ENCODE measurements at places on chromosomes 12 and 14.

- no peak overlapping the region for H3K4me3 ChIP-seq
- no peak overlapping the region for H3K27ac ChIP-seq
- H3K4me1 ChIP-seq = no peaks in the 10 kb centered on the region
- no peak for DNase-seq
- H3K27me3 ChIP-seq = peaks cover 9% of the 10 kb centered on the region
- no peaks in the 10 kb centered on the region for H3K36me3 ChIP-seq
Measured at GRCh38 chr12:46678426-46678825, 147.4 kb downstream of the SLC38A4 start.

GRCh38 chr12:48106681-48107613 lies 1.1 kb upstream of the SENP1 start:
- peak overlapping the region; percentile 99 for H3K27ac ChIP-seq
- peaks cover 24% of the 10 kb centered on the region for H3K4me1 ChIP-seq
- DNase-seq = no peak
- H3K27me3 ChIP-seq = no peaks in the 10 kb centered on the region
- peaks cover 11% of the 10 kb centered on the region for H3K36me3 ChIP-seq

- H3K27me3 ChIP-seq = peaks cover 32% of the 10 kb centered on the region
- no peak overlapping the region for H3K4me3 ChIP-seq
- H3K36me3 ChIP-seq = no peaks in the 10 kb centered on the region
- no peaks in the 10 kb centered on the region for H3K4me1 ChIP-seq
Measured at GRCh38 chr12:124581307-124582107, 14.1 kb upstream of the NCOR2 start.

DNA sequence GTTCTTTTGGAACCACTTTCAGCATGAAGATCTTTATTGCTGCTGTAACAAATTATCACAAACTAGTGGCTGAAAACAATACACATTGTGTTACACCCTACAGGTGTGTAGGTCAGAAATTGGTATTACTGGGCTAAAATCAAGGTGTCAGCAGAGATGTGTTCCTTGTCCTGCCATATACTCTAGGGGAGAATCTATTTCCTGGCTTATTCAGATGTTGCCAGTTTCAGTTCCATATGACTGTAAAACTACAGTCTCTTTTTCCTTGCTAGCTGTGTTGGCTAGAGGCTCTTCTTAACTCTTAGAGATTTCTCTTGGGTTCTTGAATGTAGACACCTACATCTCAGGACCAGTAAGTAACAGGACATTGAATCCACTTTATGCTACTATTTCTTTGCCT lies 215.6 kb upstream of the PPFIA2 start:
- H3K4me3 ChIP-seq = no peak overlapping the region
- H3K4me1 ChIP-seq = no peaks in the 10 kb centered on the region
- H3K27ac ChIP-seq = no peak overlapping the region
- H3K36me3 ChIP-seq = no peaks in the 10 kb centered on the region

GRCh38 chr14:93895023-93895604 lies 32.0 kb upstream of the FAM181A start:
- no peaks in the 10 kb centered on the region for H3K4me1 ChIP-seq
- no peak overlapping the region for H3K27ac ChIP-seq
- no peak for DNase-seq

DNA sequence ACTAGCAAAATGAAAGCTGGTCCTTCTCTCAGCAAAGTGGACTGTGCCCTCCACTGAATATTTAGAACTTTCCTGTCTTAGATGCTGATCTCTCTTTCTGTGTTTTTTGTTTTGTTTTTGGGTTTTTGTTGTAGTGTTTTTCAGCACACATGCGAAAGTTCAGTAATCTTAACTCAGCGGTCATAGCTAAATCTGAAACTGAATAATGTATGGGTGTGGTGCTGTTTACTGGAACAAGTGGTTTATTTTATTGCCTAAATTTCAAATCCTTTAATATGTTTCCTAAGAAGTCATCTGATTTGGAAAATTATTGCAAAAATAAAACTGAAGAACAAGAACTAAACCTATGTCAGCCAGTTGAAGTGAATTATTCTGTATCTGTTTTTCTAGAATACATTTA lies 116.0 kb upstream of the LRIG3 start:
- H3K27me3 ChIP-seq = no peaks in the 10 kb centered on the region
- no peak overlapping the region for H3K4me3 ChIP-seq
- H3K4me1 ChIP-seq = no peaks in the 10 kb centered on the region
- no peak for DNase-seq
- H3K36me3 ChIP-seq = no peaks in the 10 kb centered on the region
- H3K27ac ChIP-seq = no peak overlapping the region

DNA sequence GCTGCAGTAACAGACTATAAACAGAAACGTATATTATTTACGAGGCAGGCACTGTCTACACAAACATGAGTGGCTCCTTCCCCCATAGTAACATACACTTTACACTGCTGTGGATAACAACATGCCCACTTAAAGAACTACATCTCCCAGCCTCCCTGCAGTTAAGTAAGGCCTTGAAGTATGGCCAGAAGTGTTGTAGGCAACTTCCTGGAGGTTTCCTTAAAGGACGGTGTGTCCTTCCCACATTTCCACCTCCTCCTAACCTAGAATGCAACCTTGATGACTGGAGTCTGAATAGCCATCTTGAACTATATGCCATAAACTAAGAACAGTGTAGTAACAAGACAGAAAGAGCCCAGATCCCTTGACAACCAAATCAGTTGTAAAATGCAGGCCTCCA lies 20.3 kb downstream of the MED13L start:
- H3K36me3 ChIP-seq = peaks cover 3% of the 10 kb centered on the region
- peaks cover 63% of the 10 kb centered on the region for H3K4me1 ChIP-seq

GRCh38 chr14:60327447-60328331 lies 78.7 kb downstream of the PPM1A start:
- peak; percentile 8 for DNase-seq
- H3K27me3 ChIP-seq = peaks cover 47% of the 10 kb centered on the region
- peak overlapping the region; percentile 70 for H3K4me3 ChIP-seq
- no peak overlapping the region for H3K27ac ChIP-seq
- peaks cover 15% of the 10 kb centered on the region for H3K4me1 ChIP-seq

- H3K27me3 ChIP-seq = no peaks in the 10 kb centered on the region
- DNase-seq = no peak
- peaks cover 42% of the 10 kb centered on the region for H3K36me3 ChIP-seq
- peaks cover 11% of the 10 kb centered on the region for H3K4me1 ChIP-seq
Measured at GRCh38 chr14:88613552-88614010, 50.7 kb downstream of the ZC3H14 start.

- H3K36me3 ChIP-seq = peaks cover 36% of the 10 kb centered on the region
- DNase-seq = no peak
- H3K27ac ChIP-seq = no peak overlapping the region
- peaks cover 33% of the 10 kb centered on the region for H3K4me1 ChIP-seq
- H3K4me3 ChIP-seq = no peak overlapping the region
- H3K27me3 ChIP-seq = no peaks in the 10 kb centered on the region
Measured at GRCh38 chr14:69423279-69423678, 24.8 kb downstream of the SLC39A9 start.

- H3K36me3 ChIP-seq = no peaks in the 10 kb centered on the region
- H3K4me1 ChIP-seq = peaks cover 4% of the 10 kb centered on the region
- peak; percentile 29 for DNase-seq
- H3K4me3 ChIP-seq = peak overlapping the region; percentile 35
- H3K27ac ChIP-seq = no peak overlapping the region
- peaks cover 19% of the 10 kb centered on the region for H3K27me3 ChIP-seq
Measured at GRCh38 chr14:21860172-21860571, 186.6 kb upstream of the OR4E1 start.

DNA sequence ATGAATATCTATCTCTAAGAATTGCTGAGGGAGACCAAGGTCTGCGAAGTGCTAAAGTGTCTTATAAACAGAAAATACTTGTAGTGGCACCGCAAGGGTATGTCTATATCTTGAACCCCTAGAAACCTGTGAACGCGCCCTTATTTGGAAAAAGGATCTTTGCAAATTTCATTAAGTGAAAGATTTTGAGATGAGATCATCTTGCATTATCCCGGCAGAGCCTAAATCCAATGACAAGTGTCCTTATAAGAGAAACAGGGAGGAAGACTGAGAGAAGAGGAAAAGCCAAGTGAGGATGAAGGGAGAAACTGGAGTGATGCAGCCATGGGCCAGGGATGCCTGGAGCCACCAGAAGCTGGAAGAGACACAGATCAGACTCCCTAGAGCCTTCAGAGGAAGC lies 27.7 kb downstream of the RBM19 start:
- no peak for DNase-seq
- H3K36me3 ChIP-seq = peaks cover 85% of the 10 kb centered on the region
- H3K4me1 ChIP-seq = no peaks in the 10 kb centered on the region
- H3K4me3 ChIP-seq = no peak overlapping the region

- no peak for DNase-seq
- H3K36me3 ChIP-seq = no peaks in the 10 kb centered on the region
- H3K27me3 ChIP-seq = peaks cover 44% of the 10 kb centered on the region
- no peak within 1 kb of the TSS for H3K27ac ChIP-seq
- no peak within 1 kb of the TSS for H3K4me3 ChIP-seq
Measured at GRCh38 chr12:118981285-118982211, at the start of gene SRRM4. Gene SRRM4 (plus strand): TSS chr12:118981541. CDS start chr12:118981883, 342 bp downstream.

DNA sequence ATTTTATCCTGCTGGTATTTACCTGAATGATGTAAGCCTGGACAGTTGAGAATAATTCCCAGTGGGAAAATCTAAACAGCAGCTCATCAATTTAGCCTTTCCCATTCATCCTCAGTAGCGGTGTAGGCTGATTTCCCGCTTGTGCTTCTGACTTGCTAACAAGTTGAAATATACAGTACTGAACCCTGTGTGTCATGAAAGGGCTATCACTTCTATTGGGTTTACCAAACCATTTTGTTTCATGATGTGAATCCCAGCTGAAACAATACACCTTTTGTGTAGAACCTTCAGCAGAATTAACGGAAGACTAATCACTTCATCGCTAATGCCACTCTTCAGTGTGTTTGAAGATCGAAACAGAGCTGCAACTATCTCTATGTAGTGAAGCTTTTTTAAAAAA lies 88.4 kb downstream of the POLR3B start:
- no peak for DNase-seq
- no peaks in the 10 kb centered on the region for H3K27me3 ChIP-seq
- no peak overlapping the region for H3K4me3 ChIP-seq

DNA sequence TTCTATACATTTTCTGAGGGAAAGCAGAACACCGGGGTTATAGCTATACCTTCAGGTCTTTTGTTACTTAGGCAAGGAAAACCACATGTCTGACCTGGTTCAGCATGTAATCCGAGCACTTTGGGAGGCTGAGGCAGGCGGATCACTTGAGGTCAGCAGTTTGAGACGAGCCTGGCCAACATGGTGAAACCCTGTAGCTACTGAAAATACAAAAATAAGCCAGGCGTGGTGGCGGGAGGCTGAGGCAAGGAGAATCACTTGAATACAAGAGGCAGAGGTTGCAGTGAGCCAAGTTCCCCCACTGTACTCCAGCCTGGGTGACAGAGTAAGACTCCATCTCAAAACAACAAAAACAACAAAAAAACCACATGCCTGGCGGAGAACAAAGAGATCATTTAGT lies 177.6 kb downstream of the ACSS3 start:
- DNase-seq = no peak
- H3K4me1 ChIP-seq = no peaks in the 10 kb centered on the region
- no peak overlapping the region for H3K27ac ChIP-seq
- H3K27me3 ChIP-seq = no peaks in the 10 kb centered on the region
- H3K4me3 ChIP-seq = no peak overlapping the region

DNA sequence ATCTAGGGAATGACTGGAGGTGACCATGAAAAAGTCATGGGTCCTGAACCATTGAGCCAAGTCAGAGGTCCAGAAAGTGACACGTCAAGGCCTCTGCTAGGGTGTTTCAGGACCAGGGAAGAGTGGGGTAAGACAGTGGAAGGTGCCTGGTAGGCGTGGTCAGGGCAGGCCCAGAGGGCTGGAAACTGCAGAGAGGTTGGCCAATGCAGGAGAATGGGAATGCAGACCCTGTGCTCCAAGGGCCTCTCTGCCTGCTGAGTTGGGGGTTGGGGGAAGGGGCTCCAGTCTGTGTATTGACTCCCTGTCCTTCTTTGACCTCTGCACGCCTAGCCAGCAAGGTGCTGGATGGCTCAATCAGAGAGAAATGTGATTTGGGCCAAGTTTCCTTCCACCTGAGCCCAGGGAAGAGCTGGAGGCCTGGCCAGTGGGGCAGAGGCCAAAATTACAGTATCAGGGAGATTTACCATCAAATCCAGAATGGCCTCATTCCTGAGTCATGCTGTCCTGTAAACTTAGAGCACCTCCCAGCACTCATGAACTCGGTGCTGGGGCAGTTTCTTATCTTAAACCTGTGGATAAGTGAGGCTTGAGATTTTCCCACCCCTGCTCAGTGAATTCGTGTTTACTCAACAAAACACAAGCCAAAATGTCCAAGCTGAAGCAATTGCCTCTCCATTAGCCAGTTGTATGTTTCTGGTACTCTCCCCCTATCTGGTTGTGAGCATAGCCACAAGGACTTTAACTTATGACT lies 24.4 kb downstream of the IRF2BPL start:
- no peaks in the 10 kb centered on the region for H3K27me3 ChIP-seq
- DNase-seq = no peak
- H3K27ac ChIP-seq = no peak overlapping the region
- H3K4me1 ChIP-seq = peaks cover 7% of the 10 kb centered on the region

DNA sequence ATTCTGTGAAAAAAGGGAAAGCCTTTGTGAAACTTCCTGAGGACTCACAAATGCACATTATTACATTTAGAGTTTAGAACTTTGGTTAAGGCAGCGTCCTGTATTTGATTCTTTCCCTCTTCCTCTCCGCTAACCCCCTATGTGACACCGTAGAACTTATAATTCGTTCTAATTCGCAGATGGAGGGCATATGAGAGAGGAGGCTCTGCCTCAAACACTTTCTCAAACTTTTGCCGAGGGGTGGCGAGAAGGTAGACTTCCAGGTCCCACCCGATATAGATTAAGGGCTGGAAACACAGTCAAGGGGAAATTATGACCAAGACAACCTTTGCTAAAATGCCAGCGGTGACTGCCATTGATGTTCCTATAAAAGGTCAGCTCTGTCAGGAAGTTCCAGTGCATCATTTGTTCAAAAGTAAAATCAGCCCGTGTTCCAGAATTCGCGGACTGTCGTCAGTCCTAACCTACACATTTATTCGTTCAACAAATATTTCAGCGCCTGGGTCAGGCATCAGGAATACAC lies 904 bp upstream of the PAPOLA start:
- no peaks in the 10 kb centered on the region for H3K27me3 ChIP-seq
- peaks cover 39% of the 10 kb centered on the region for H3K4me1 ChIP-seq
- no peak for DNase-seq

DNA sequence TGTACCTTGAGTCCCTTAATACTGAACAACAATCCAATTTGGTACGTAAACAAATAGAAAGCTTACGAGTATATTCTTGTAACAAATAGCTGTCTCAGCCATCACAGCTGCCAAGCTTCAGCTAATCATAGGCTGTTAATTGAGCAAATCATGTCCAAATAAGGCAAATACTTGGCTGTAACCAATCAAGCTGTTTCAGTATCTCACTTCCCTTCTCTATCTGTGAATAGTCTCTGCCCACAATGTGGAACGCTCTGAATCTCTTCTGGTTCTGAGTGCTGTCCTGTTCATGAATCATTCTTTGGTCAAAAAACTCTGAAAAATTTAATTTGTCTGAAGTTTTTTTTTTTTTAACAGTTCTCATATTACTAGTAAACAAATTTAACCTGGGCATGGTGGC lies 5.8 kb upstream of the NEMF start:
- H3K4me3 ChIP-seq = no peak overlapping the region
- no peak for DNase-seq
- H3K27ac ChIP-seq = no peak overlapping the region
- no peaks in the 10 kb centered on the region for H3K36me3 ChIP-seq

GRCh38 chr12:94245631-94246383 lies 97.4 kb downstream of the PLXNC1 start:
- peaks cover 29% of the 10 kb centered on the region for H3K4me1 ChIP-seq
- no peaks in the 10 kb centered on the region for H3K27me3 ChIP-seq
- no peak for DNase-seq
- H3K27ac ChIP-seq = peak overlapping the region; percentile 82
- H3K4me3 ChIP-seq = peak overlapping the region; percentile 28
- peaks cover 35% of the 10 kb centered on the region for H3K36me3 ChIP-seq

- no peak overlapping the region for H3K27ac ChIP-seq
- peaks cover 6% of the 10 kb centered on the region for H3K36me3 ChIP-seq
- H3K4me3 ChIP-seq = no peak overlapping the region
Measured at GRCh38 chr12:2479851-2480535, 314.8 kb upstream of the FKBP4 start.
